ENCODE measurements at places on chromosomes 3 and 15.

DNA sequence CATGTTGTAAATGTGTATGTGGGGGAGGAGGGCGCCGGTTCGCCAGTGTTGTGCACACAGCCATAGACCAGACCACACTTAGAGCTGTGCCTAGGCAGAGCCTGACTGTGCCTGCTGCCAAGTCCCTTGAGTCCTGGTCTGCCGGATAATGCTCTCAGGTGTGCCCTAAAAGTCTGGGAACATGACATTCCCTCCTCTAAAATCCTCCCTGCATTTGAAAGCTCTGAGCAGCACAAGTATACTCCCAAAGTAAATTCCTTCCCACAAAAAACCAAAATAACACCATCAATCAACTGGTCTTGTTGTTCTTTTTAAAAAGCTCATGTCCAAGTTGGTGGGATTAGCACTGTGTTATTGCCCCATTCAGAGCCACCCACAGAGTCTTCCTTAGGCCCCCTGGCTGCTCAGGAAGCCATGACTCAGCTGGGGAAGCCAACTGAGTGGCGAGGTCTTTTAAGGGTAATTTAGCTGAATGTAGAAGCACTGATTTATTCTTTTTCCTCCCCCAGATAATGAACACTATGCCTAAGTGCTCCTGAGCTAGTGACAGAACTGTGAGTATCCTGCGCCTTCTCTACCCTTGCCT is 147.8 kb upstream of the MCTP2 start:
- DNase-seq, result no peak

- DNase-seq, result no peak
These were observed 97.4 kb upstream of the KLF13 start for GRCh38 chr15:31228980-31229826.

- no peak for DNase-seq
These were observed 16.2 kb downstream of the TIMP4 start for GRCh38 chr3:12142476-12142875.

GRCh38 chr3:3365716-3366115 is 186.2 kb upstream of the CRBN start:
- no peak for DNase-seq

DNA sequence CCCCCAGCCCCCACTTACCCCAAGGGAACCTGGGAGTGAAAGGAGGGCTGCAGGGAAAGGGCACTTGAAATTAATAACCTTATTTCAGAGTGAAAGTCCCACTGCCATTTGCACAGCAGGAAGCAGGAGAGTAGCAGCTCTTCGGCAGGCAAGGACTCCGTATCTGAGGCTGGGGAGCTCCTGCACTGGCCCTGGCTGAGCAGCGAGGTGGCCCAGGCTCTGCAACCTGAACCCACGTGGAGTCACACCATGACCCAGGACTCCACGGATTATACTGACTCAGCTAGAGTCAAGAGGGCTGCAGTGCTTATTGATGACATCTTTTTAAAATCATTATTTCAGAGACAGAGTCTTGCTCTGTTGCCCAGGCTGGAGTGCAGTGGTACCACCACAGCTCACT is 214.5 kb downstream of the XXYLT1 start:
- DNase-seq, result no peak

GRCh38 chr3:159902546-159903314 is 85.9 kb upstream of the IL12A start:
- no peak for DNase-seq

GRCh38 chr15:65829130-65829764 is 37.2 kb upstream of the DENND4A start:
- no peak for DNase-seq

GRCh38 chr3:161231861-161232260 is 10.8 kb downstream of the NMD3 start:
- no peak for DNase-seq
